Cardiac muscle cell (in vitro differentiated cells and primary cell): ENCODE measurements at places on chromosomes 13 and 19.
A peak's percentile ranks its signal among the peaks of the same experiment; 100 is the strongest.

GRCh38 chr19:6066661-6067646, 43.3 kb downstream of the RFX2 start:
- peak; percentile 97 for DNase-seq
- no peak overlapping the region for H3K27ac ChIP-seq
- no peak overlapping the region for H3K4me3 ChIP-seq
- H3K27me3 ChIP-seq = no peaks in the 10 kb centered on the region
- no peaks in the 10 kb centered on the region for H3K36me3 ChIP-seq

DNA sequence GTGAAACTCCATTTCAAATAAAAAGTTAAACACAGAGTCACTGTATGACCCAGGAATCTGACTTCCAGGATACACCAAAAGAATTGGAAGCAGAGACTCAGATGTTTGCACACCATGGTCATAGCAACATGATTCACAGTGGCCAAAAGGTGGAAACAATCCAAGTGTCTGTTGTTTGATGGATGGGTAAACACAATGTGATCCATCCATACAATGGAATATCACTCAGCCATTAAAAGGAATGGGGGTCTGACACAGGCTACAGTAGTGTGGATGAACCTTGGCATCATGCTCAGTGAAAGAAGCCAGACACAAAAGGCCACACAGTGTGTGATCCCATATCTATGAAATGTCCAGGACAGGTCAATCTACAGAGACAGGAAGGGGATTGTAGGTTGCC, 174.3 kb downstream of the PTPRS start:
- no peaks in the 10 kb centered on the region for H3K36me3 ChIP-seq
- H3K4me1 ChIP-seq = no peaks in the 10 kb centered on the region

DNA sequence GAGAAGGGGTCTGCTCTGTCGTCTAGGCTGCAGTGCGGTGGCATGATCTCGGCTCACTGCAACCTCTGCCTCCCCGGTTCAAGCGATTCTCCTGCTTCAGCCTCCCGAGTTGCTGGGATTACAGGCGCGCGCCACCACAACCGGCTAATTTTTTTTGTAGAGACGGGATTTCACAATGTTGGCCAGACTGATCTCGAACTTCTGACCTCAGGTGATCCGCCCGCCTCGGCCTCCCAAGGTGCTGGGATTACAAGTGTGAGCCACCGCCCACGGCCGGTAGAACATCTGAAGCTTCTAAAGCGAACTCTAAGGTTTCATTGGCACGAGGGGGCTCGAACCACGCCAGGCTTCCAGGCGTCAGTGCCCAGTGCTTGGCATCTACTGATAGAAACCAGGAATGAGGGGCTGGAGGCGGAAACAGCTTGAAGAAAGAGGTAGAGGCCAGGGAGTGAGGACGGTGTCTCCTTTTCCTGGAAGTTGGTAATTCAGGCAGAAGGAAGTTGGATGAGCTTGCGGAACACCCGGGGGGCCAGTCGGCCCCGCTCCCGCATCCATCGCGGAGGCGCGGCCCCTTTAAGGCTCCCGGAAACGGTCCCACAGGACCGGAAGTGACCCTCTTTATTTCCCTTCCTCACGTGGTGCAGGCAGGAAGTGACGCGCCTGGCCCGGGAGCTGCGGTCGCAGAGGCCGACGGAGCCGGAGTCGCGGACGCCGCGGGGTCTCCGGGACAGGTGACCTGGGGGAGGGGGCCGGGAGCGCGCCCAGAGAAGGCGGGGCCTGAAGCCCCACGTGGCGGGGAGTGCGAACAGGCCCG, at the start of gene CCDC9:
CCDC9 (plus strand) TSS at position 647 of the 814 bp plus-strand sequence. CDS start 1,876 bp downstream, outside the sequence.
- peak within 1 kb of the TSS; percentile 44 for H3K4me3 ChIP-seq
- H3K36me3 ChIP-seq = peaks cover 11% of the 10 kb centered on the region
- peak within 1 kb of the TSS; percentile 96 for H3K27ac ChIP-seq
- peaks cover 11% of the 10 kb centered on the region for H3K4me1 ChIP-seq
- H3K27me3 ChIP-seq = no peaks in the 10 kb centered on the region

DNA sequence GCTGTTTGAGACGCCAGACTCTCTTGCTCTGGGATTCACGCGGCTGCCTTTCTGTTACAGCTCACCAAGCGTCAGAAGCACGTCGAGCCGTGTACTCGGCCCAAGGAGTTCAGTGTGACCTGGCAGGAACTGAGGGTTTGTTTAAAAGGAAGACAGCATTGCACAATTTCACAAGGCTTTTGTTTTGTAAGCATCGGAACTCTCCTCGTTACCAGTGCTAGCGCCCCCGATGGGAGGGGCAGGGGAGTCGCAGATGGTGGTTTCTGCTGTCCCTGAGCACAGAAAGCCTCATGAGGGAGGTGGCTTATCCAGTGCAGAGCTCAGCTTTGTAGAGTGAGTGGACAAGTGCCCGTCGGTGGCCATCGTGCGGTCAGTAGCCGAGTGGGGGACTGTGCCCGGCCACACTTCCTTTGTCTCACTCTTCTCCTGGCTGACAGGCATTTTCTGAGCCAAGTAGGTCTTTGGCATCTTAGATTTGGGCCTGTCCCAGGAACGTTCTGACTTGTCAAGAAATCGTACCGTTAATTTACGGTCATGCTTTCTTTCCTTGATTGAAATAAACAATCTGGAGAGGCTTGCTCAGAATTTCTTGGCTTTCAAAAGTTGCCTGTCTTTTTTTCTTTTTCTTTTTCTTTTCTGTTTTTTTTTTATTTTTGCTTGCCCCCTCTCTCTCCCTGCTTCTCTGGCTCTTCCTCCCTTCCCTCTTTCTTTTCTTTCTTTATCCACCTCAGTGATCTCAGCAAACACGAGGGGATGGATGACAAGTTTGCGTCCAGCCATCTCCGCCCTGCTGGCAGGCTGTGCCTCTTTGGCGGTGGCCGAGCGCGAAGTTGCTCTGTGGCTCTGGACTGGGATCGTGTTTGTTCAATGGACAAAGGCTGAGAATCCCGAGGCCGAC, 7.7 kb downstream of the KDM4B start:
- H3K4me3 ChIP-seq = no peak overlapping the region
- H3K4me1 ChIP-seq = peaks cover 23% of the 10 kb centered on the region
- H3K27me3 ChIP-seq = no peaks in the 10 kb centered on the region
- peak; percentile 99 for DNase-seq
- H3K36me3 ChIP-seq = no peaks in the 10 kb centered on the region

GRCh38 chr13:100214886-100215285, 126.0 kb downstream of the PCCA start:
- H3K27ac ChIP-seq = no peak overlapping the region
- H3K27me3 ChIP-seq = no peaks in the 10 kb centered on the region
- no peaks in the 10 kb centered on the region for H3K4me1 ChIP-seq
- no peak overlapping the region for H3K4me3 ChIP-seq
- no peaks in the 10 kb centered on the region for H3K36me3 ChIP-seq
- DNase-seq = no peak

DNA sequence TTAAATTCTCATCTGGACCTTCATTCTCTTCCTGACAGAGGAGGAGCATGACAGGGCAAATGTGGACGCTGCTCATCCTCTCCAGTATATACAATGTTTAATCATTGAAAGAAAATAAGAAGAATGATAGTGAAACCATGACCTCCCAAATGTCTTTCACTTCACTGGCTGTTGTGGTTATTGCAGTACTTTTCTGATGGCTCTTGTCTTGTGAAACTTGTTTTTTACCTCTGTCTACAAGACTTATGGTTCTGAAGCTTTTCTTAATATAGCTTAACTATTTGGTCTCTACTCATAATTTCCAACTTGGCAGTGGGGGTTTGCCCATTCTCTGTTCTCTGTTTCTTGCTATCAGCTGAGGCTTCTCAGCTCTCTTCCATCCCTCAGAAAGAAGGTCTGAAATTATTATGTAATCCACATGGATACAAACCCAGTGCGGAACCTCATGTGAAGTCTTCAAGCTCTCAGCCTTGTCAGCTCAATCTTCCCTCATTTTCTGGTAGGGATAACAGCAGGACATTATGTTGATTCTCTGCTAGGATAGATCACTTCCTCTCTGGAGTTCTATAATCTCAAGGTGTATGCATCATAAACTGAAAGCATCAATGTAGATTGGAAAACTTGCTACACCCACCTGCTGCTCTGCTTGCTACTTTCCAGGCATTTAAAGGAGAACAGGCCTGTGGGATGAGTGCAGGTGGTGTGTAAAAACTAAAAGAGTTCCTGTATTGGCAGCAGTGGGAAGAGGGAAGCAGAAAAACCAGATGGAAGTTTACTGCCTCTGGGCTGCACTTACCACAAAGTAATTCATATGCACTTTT, 250.3 kb upstream of the HTR2A start:
- H3K27ac ChIP-seq = no peak overlapping the region
- no peaks in the 10 kb centered on the region for H3K27me3 ChIP-seq
- H3K4me3 ChIP-seq = no peak overlapping the region
- DNase-seq = no peak

DNA sequence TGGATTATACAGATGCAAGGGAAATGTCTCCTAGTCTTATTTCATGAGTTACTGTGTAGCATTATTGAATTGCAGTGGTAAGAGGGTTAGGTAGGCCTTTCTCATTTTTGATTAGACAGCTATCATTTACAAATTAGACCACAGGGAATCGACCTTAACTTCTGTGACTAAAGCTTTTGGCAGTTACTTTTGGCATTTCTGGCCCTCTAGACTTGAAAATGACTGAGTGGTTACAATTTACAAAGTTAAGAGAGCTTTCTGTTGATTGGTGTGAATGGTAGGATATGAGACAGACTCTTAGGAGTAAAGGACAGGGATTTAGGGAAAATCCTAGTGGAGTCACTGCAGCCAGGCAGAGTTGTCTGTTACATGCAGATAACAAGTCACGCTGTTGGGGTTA, 86.1 kb downstream of the GGACT start:
- H3K36me3 ChIP-seq = no peaks in the 10 kb centered on the region
- no peak for DNase-seq
- no peak overlapping the region for H3K4me3 ChIP-seq
- H3K27me3 ChIP-seq = no peaks in the 10 kb centered on the region
- peak overlapping the region; percentile 31 for H3K27ac ChIP-seq

DNA sequence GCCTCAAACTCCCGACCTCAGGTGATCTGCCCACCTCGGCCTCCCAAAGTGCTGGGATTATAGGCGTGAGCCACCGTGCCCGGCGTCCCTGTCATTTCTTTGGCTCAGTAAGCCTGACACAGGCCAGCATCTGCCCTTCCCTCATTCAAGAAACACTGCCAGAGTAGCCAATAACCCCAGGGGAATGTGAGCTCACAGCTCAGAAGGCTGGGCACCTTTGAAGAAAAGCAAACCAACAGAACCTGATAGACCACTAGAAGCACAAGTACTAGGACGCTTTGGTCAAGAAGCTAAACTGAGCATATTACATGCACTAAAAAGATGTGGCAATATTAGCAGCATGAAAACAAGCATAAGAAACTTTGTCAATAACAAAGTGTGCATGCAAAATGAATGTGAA, 14.2 kb downstream of the SIGLEC5 start:
- H3K27ac ChIP-seq = no peak overlapping the region
- H3K27me3 ChIP-seq = no peaks in the 10 kb centered on the region
- no peak overlapping the region for H3K4me3 ChIP-seq

GRCh38 chr19:36807029-36807428, 31.2 kb downstream of the ZNF790 start:
- H3K27ac ChIP-seq = no peak overlapping the region
- no peaks in the 10 kb centered on the region for H3K4me1 ChIP-seq
- H3K4me3 ChIP-seq = no peak overlapping the region
- peaks cover 3% of the 10 kb centered on the region for H3K36me3 ChIP-seq
- no peaks in the 10 kb centered on the region for H3K27me3 ChIP-seq
- DNase-seq = no peak

DNA sequence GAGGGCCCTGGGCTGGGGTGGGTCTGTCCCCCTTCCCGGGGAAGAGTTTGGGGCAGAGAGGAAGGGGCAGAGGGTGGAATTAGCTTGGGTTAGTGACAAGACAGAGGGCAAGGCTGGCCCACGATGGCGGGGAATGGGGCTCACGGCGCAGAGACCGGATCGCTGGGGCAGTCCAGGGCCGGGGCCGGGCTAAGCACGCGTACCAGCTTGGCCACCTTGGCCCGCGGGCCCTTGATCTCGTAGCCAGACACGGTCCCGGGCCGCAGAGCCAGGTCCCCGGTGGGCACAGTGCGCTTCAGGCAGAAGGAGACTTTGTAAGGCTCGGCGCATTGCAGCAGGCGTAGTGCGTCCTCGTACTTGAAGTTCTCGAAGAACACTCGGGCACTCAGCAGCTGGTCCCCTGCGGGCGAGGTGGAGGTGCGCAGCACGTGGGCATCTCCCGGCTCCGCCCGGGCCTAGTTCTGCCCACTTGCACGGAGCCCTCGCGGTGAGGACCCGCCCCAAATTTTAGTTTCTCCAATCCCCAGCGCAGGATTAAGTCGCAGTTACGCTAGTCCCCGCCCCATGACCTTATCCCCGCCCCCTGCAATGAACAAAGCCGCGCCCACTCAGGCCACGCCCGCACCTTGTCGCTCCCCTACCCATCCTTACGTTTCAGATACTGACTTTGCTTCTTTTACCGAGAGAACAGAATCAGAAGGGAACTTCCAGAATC, 8.6 kb upstream of the HIPK4 start:
- no peak overlapping the region for H3K27ac ChIP-seq
- no peaks in the 10 kb centered on the region for H3K4me1 ChIP-seq
- H3K36me3 ChIP-seq = no peaks in the 10 kb centered on the region
- no peaks in the 10 kb centered on the region for H3K27me3 ChIP-seq

DNA sequence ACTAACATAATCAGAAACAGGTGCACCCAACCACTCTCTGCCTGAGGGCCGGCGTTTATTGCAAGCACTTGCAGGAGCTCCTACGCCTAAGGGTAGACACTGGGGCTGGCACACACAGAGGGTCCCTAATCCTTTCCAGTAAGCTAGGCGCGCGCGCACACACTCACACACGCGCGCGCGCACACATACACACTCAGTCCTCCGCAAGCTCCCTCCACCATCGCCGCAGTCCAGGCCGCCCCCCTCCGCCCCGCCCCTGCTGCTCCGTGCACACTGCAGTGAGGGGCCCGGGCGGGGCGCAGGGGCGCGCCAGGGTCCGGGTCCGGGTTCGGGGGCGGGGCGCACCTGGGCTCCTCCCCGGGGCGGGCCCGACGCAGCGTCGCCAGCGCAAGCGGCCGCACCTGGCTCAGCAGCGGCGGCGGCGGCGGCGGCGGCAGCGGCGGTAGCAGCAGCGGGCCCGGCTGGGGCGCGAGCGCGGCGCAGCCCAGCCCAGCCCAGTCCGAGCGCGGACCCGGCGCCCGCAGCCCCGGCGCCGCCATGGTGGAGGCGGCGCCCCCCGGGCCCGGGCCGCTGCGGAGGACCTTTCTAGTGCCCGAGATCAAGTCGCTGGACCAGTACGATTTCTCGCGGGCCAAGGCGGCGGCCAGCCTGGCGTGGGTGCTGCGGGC, at the start of gene CAMSAP3:
CAMSAP3 (plus strand) TSS at position 398 of the 668 bp plus-strand sequence; CDS start at position 538, 140 bp downstream.
- peak within 1 kb of the TSS; percentile 72 for H3K4me3 ChIP-seq
- H3K36me3 ChIP-seq = no peaks in the 10 kb centered on the region
- H3K27ac ChIP-seq = no peak within 1 kb of the TSS
- H3K4me1 ChIP-seq = no peaks in the 10 kb centered on the region

GRCh38 chr13:30319130-30319529, 11.8 kb upstream of the KATNAL1 start:
- H3K27me3 ChIP-seq = no peaks in the 10 kb centered on the region
- H3K36me3 ChIP-seq = no peaks in the 10 kb centered on the region

DNA sequence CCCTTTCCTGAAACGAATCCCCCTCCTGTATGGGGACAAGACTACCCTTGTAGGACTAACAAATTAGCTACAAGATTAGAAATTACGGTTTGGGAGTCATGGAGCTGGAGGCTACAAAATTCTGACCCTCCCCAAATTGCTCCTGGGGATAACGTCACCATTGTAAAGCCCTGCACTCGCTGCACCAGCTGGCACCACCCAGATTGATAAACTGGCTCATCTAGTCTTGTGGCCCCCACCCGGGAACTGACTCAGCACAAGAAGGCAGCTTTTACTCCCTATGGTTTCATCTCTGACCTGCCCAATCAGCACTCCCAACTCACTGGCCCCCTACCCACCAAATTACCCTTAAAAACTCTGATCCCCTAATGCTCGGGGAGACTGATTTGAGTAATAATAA, 150.6 kb upstream of the TSC22D1 start:
- H3K4me1 ChIP-seq = no peaks in the 10 kb centered on the region
- no peaks in the 10 kb centered on the region for H3K27me3 ChIP-seq
- H3K27ac ChIP-seq = no peak overlapping the region
- no peak for DNase-seq
- H3K4me3 ChIP-seq = no peak overlapping the region
